ENCODE measurements at places on chromosomes 3 and 15. TPM values are rescaled to one million over a fixed set of nuclear protein-coding genes. Genes with fewer than 3 reads are reported as not detected.

The FEZF2 gene
- not detected for total RNA-seq

The ALG1L2 gene
- total RNA-seq, result not detected

The RETNLB gene
- total RNA-seq, result not detected

The NAALADL2 gene
- not detected for total RNA-seq

The ARL8B gene
- 63.2 TPM for total RNA-seq

The CTXND1 gene
- total RNA-seq, result not detected

The TRIM42 gene
- total RNA-seq, result not detected

The AADAC gene
- total RNA-seq, result 12.2 TPM

The CPLX3 gene
- total RNA-seq, result 0.06 TPM

The USP13 gene
- total RNA-seq, result 12.7 TPM

The FBXO40 gene
- total RNA-seq, result not detected

The RTP3 gene
- total RNA-seq, result not detected

The RTP1 gene
- not detected for total RNA-seq

The UBA7 gene
- total RNA-seq, result 0.23 TPM

The CCDC9B gene
- 19.3 TPM for total RNA-seq

The AADACL2 gene
- total RNA-seq, result not detected

The OR5K1 gene
- not detected for total RNA-seq

The RASGRP1 gene
- total RNA-seq, result 0.24 TPM

The UBAP1L gene
- 1.3 TPM for total RNA-seq

The CMTM8 gene
- total RNA-seq, result 9.8 TPM

The SH2D7 gene
- not detected for total RNA-seq

The SLC9A9 gene
- total RNA-seq, result 0.23 TPM

The GADL1 gene
- not detected for total RNA-seq
